ENCODE measurements at places on chromosomes 3 and 15.

DNA sequence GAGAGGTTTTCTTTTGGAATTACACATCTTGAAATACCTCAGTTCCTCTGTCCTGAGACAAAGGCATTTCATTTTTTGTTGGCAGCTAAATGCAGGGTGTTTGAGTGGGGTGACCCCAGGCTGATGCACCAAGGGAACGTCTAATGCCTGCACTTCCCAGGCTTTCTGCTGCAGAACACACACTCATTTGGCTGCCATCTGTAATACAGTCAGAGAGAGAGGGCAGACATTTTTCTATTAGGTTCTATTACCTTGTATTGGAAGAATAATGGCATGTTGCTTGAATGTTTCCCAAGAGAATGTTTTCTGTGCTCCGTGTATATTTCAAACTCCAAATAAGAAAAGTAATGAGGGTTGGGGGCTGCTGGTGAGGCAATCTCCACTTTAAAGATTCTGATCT is 87.1 kb downstream of the PTPRG start:
- no peak for DNase-seq

- no peak for DNase-seq
These were observed 101.1 kb downstream of the ADCY5 start for GRCh38 chr3:123347691-123348264.

DNA sequence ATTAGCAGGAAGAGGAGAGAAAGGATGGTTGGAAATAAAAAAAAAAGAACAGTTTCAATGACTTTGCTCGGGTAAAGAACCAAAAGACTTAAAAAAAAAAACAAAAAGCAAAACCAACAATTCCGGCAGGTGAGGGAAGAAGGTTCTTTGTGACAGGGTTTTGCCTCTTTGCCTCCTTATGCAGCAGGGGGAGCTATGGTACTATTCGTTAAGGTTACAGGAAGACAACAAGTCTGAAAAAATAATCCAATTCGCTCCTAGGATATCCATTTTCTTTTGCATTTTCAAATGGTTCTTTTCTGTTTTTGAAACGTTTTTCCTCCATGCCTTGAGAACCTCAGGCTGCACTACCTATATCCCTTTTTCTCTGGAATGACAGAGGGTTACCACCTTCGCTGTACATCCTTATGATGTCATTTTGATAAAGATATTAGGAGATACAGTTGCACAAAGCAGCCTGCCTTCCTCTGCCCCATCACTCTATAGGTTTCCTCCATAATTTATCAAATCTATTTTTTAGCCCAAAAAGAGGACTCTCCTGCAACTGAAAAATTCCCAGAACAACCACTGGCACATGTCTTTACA is 55.0 kb downstream of the CFAP20DC start:
- peak; percentile 74 for DNase-seq

- no peak for DNase-seq
These were observed 361.2 kb downstream of the MAGI1 start for GRCh38 chr3:65677486-65678010.

DNA sequence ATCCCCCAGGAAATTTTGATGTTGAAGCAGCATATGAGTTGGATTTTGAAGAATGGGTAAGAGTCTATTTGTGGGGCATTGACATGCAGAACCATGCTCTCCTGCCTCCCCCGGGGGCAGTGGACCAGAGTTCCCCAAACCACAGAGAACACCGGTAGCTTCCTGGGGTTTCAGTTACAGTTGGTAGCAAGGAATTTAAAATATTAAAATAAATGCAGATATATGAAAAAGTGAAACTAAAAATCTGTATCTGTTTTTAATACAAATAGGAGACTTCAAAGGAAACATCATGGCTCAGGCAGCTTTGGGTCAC is 37.4 kb downstream of the SLC9A9 start:
- DNase-seq, result no peak

DNA sequence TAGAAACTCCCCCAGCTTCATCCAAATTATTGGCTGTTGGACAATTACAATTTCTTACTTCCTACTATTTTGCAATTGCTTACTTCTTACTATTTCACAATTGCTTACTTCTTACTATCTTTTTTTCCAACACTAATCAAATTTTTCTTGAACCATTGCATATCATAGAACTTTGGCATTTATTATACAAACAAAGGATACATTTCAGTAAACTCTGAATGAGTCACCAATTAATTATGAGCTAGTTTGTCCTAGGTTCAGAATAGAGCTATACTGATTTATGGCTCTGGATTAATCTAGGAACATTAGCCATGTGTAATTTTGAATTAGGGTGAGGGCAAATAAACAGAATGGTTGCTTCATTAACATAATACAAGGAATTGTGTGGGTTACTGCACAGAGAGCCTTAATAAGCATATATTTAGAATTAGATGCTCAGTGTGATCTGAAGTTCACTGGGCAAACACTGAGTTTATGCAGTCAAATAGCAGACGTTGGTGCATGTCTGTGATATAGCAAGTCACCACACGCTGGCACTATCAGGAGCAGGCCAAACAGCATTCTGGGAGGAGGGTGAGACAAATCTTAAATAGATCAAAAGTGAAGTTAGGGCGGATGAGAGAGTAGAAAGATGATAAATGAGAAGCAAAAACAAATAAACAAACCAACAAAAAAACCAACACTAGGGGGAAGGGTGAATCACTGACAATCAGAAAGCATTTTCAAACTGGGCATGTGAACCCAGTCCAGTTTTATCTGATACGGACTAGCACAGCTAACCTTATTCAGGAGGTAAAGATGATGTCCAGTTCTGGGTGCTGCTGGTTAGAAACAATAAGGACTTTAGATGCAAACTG is 21.5 kb downstream of the GABRR3 start:
- DNase-seq, result peak; percentile 71

GRCh38 chr3:108441518-108441917 is 68.9 kb downstream of the MYH15 start:
- DNase-seq, result no peak

GRCh38 chr3:185661772-185662171 is 75.7 kb downstream of the SENP2 start:
- DNase-seq, result no peak

DNA sequence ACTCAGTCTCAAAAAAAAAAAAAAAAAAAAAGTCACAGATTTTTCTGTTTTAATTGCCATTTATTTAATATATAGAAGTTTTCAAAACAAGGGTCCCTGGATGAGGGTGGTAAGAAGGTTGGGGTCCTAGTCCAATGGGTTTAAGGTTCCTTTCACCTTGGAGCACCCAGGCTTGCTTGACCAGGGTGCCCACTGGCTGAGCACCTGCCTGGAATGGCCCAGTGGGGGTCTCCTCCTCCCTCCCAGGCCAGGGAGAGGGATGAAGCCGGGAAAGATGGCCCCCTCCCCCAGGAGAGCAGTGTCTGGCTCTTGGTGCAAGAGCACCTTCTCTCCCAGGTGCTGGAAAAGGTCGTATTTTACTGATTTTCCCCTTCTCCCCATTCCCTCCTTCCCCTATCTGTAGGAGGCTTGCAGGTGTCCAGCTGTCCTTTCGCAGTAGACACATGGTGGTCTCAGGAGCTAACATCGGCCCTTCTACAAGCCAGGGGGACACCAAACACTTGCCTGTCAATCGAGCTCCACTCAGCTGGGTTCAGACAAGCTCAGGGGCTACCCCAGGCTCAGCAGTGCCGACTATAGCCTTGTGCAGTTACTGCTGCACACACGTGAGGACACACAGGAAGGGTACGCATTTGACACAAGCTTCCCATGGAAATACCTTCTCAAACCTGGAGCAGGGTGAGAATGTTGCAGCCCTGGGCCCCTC is 112.3 kb upstream of the KLF13 start:
- DNase-seq, result no peak

- DNase-seq, result no peak
These were observed 23.2 kb downstream of the SFMBT1 start for GRCh38 chr3:53022647-53023046.

DNA sequence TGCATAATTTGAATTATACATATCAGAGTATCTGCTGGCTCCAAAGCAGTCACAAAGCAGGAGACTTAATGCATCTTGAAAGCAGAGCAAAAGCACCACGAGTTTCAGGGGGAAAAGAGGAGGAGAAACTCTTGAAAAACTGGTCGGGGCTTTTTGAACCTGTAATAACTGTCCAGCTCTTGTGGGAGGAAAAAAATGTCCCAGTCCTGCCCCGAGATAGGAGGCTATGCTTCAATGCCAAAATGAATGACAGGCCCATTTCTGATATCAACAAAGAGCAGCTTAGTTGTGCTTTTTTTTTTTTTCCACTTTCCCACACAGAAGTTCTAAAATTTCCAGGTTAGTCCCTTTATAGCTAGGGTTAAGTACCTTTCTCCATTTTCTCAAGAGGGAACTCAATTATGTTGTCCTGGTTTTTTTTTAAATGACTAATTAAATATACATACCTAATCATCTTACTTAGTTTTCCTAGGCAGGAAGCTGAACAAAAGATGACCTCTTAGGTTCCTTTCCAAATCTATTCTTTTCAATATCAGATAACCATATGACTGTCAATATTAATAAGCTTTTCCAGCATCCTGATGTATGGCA is 120.2 kb downstream of the TFDP2 start:
- DNase-seq, result no peak

- no peak for DNase-seq
These were observed 11.4 kb upstream of the CAND2 start for GRCh38 chr3:12785096-12785495.

- DNase-seq, result no peak
These were observed 131.4 kb upstream of the UBE2E2 start for GRCh38 chr3:23071758-23072157.

DNA sequence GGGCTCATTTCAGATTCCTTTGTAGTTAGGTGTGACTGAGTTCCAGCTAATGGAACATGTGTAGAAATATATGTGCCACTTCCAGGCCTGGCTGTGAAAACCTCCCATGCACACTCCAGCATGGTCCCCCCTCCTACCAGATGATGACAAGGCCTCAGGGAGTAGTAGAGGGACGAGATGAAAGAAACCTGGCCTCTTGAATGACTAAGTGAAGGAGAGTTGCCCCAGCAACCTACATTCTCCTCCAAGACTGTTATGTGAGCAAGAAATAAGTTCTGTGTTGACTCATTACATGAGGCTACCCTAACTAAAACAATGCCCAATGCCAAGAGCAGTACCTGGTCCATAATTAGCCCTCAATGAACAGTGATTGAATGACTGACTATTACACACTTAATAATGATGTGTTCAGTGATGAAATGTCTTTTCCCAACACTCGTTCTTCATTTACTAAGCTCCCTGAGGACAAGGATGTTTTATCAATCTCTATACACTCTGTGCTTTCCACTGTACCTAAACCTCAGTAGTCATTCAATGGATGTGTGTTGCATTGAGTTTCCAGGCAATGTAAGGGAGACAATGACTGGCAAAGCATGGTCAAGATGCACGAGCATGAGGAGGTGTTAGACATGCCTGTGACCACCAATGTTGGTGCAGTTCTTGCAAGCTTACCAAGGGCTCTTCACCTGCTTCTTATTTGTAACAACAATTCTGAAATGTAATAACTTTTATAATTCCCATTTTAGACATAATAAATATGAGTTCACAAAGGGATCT is 62.0 kb upstream of the BCL6 start:
- peak; percentile 76 for DNase-seq

- DNase-seq, result peak; percentile 3
These were observed 610.9 kb downstream of the AGBL1 start for GRCh38 chr15:86690566-86690965.

DNA sequence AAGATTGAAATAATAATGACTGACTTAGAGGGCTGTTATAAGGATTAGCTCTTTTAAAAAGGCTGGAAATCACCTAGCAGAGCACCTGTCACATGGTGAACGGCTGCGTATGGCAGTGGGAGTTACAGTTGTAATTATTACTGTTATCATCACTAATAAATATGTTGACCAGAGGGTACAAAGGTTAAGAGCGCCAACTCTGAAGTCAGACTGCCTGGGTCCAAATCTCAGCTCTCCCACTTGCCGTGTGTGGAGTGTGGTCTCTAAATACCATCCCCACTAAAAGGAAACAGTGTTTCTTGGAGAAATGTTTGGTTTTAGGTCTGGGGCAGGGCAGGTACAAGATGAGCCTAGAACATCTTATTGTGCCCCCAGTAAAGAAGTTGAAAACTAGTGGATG is 6.0 kb upstream of the RAD18 start:
- DNase-seq, result no peak

- DNase-seq, result peak; percentile 89
These were observed 10.5 kb downstream of the ACOX2 start for GRCh38 chr3:58526515-58526957.

DNA sequence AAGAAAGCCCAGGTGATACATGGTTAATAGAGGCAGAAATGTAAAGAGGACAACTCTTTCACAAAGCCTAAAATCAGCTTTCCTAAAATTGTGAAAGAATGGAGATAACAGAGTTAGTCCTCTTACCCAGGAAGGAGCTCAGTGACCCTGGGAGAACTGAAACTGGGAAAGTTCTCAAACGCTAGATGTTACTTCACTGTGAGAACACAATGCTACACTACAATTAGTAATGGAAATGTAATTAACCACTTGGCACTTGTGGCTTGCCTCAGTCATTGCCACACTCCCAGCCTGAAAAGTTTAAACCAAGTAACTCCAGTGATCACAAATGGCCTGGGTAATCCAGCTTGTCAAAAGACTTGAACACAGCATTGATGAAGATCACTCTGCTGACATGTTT is 102.7 kb upstream of the FGF7 start:
- no peak for DNase-seq

- DNase-seq, result no peak
These were observed 78.3 kb upstream of the TPM1 start for GRCh38 chr15:62964251-62964650.

DNA sequence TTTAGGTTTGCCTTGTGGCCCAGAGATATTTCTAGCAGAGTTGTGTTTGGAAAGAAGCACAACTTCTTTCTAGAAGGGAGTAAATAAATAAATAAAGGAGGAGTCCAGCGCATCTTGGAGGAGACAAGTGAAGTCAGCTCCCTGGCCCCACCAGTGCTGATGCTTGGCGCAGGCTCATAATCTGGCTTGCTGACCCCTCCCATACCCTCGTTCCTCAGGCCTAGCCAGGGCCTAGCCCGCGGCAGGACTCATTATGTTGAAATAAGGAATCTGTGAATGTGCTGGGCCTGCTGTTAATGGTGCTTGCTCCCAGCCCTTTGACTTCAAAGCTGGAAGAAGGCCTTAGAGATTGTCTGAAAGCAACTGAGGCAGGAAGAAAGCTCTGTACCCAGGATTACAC is 3.1 kb downstream of the ZNF710 start:
- no peak for DNase-seq

GRCh38 chr3:173403376-173403775 is 5.8 kb downstream of the NLGN1 start:
- peak; percentile 14 for DNase-seq

GRCh38 chr3:187012609-187013051 is 82.3 kb downstream of the ST6GAL1 start:
- peak; percentile 21 for DNase-seq

GRCh38 chr3:166456286-166456685 is 619.1 kb upstream of the BCHE start:
- peak; percentile 40 for DNase-seq

- peak; percentile 98 for DNase-seq
These were observed 33.9 kb downstream of the MYO5C start for GRCh38 chr15:52261498-52262242.

GRCh38 chr3:80213086-80213485 is 445.3 kb upstream of the ROBO1 start:
- no peak for DNase-seq

- DNase-seq, result no peak
These were observed 216.4 kb downstream of the FOXP1 start for GRCh38 chr3:71366988-71367604.

GRCh38 chr3:195065142-195065863 is 205.7 kb downstream of the XXYLT1 start:
- DNase-seq, result no peak

- DNase-seq, result no peak
These were observed 92.8 kb upstream of the TNFSF10 start for GRCh38 chr3:172616031-172616461.

- DNase-seq, result no peak
These were observed 50.7 kb downstream of the ATG7 start for GRCh38 chr3:11322931-11323330.

- no peak for DNase-seq
These were observed 70.4 kb upstream of the KY start for GRCh38 chr3:134721214-134721613.
